Effector CD4-positive, alpha-beta T cell (primary cell): ENCODE measurements at places on chromosomes 2 and 18.
A peak's percentile ranks its signal among the peaks of the same experiment; 100 is the strongest.

- no peak for DNase-seq
These were observed 30.5 kb upstream of the ITGAV start for GRCh38 chr2:186559370-186559769.

GRCh38 chr2:186554850-186555671 lies 34.8 kb upstream of the ITGAV start:
- no peak for DNase-seq

DNA sequence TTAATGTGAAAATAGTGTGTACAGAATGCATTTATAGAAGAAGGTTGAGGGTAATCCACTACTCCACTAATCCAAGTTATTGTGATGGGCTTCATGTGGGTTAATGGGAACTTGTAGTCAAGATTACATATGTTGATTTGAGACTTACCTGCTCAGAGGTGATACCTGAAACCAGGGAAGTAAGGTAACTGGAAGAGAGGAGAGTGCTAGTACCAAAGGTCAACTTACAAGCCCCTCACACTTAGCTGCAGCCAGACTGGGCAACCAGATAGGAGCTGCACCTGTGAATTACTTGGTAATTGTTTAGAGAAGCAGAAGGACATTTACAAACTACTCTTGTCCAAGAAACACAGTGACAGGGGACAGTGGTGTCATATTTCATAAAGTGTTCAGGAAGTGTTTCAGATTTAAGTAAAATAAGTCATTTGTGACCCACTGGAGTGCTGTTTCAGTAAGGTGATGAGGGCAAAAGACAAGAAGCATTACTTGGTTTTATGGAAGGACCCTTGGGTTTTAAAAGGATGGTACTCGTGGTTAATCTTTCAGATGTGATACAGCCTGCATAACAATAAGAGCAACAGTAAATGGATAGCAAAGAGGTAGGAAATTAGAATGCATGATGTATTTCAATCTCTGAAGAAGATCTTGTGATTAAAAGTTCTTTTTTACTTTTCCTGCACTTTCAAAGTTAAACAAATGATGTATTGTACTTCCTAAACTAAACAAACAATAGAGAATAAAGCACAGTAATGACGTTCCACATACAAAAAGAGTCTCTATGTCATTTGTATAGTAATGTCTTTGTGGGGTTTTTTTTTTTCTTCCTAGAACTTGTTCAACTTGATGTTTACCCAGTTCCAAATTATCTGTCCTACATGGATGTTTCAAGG lies 189.3 kb downstream of the PHLPP1 start:
- no peak for DNase-seq

GRCh38 chr2:168849610-168850009 lies 40.6 kb downstream of the SPC25 start:
- no peak for DNase-seq

GRCh38 chr2:158414538-158414937 lies 42.0 kb downstream of the CCDC148 start:
- no peak for DNase-seq

- no peak for DNase-seq
These were observed 188.9 kb downstream of the MYO1B start for GRCh38 chr2:191434072-191434471.

- DNase-seq = no peak
These were observed 2.2 kb downstream of the WNT6 start for GRCh38 chr2:218861645-218862318.

DNA sequence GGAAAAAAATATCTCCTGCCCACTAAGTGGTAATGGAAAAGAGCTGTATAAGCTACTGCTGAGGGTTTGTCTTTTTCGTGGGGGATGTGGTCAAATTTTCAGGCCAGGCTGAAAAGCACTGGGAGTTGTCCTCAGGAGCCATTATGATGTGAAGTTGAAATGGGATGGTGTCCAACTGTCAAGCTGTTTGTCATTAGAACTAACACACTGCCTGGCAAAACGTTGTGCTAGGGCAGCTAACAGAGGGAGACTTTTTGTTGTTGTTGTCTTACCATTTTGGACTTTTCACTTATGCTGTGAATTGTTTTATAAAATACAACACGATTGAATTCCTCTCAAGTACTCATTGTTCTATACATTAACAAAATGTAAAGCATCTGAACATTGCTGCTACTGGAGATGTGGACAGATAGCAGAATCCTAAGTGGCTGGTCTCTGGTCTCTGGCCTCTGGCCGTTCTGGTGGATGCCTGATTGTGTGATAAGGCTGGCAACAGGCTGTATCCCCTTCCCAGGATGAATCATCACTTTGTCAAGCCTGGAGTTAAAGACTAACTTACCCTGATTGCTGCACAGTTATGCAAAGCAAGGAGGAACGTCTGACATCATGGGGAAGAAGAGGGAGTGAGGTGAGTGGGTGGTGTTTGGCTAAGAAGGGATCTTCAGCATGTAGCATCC lies 2.3 kb downstream of the MYO1B start:
- no peak for DNase-seq

GRCh38 chr2:188187726-188188125 lies 103.9 kb upstream of the GULP1 start:
- no peak for DNase-seq

- no peak for DNase-seq
These were observed 226.2 kb upstream of the TNP1 start for GRCh38 chr2:217086038-217086522.

DNA sequence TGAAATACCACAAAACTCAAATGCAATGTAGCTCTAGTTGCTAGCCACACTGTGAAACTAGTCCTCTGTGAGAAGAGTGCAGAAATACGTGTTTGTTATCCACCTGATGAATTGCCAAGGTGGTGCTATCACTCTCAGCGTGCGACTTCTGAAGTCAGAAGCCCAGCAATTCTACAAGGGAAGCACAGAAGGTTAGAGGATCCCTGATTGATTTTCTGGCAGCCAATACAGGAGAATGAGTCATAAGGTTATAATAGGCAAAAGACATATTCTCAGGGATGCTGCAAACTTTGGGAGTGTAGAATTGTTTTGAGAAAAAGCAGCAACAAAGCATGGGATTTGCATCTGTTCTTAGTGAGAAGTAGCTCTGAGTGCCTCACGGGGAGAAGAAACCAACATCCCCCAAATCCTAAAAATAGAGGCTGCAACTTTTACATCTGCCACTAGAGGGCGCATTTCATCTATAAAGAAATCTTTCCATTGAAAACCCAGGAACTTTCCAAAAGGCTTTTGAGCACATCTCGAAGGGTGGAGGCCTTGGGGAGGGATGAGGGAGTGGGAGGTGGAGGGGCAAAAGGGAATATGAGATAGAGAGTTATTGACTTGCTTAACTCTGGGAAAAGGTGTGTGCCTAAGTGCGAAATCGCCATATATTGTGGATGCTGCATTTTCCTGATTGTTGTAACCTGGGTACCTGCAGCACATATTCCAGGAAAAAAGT lies 78.0 kb downstream of the TMEM182 start:
- peak; percentile 7 for DNase-seq

- no peak for DNase-seq
These were observed 8.1 kb downstream of the KYNU start for GRCh38 chr2:142885543-142885942.

GRCh38 chr18:6793455-6793854 lies 63.9 kb downstream of the ARHGAP28 start:
- no peak for DNase-seq

GRCh38 chr18:30694773-30695172 lies 347.8 kb downstream of the DSC3 start:
- no peak for DNase-seq

- no peak for DNase-seq
These were observed 9.0 kb upstream of the SFXN5 start for GRCh38 chr2:73080321-73081131.

DNA sequence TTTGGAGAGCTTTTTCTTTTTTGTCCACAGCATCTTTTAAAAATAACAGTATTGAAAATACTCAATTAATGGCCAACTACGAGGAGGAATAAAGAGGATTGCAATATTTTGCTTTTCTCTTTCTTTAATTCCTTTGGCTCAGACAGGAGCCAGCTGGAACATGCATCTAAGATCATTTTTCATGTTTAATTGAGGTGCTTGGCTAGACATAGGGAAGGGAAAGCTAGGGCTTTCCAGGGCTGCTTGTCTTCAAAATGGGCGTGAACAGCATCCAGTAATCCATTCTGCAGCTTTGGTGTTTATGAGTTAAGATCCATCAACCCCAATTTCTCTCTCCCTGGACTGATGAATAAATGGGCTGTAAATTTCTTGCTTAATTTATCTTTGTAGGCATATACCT lies 323.0 kb downstream of the PTPRM start:
- no peak for DNase-seq

GRCh38 chr2:208040199-208041171 lies 15.2 kb upstream of the PLEKHM3 start:
- DNase-seq = peak; percentile 43

DNA sequence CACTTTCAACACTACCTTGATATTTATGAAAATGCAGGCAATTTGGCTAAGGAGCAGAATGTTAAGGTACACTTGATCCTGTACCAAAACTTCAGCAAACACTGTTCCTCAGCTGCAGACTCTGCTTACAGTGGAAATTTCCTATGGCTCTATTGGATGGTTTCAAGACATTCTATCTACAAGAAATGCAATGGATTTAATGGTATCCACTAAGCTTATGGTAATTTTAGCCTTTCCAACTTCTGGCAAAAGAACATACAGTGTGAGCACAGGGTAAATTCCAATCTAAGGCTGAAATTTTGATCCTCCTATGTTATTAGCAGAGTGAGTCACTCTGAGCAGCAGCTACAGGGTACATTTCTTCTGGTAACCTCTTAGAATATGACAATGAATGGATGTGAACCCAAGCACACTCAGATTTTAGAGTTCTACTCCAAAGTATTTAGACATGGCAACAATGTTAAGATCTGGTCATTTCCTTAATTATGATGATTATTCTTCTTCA lies 361.8 kb upstream of the PIK3C3 start:
- no peak for DNase-seq

DNA sequence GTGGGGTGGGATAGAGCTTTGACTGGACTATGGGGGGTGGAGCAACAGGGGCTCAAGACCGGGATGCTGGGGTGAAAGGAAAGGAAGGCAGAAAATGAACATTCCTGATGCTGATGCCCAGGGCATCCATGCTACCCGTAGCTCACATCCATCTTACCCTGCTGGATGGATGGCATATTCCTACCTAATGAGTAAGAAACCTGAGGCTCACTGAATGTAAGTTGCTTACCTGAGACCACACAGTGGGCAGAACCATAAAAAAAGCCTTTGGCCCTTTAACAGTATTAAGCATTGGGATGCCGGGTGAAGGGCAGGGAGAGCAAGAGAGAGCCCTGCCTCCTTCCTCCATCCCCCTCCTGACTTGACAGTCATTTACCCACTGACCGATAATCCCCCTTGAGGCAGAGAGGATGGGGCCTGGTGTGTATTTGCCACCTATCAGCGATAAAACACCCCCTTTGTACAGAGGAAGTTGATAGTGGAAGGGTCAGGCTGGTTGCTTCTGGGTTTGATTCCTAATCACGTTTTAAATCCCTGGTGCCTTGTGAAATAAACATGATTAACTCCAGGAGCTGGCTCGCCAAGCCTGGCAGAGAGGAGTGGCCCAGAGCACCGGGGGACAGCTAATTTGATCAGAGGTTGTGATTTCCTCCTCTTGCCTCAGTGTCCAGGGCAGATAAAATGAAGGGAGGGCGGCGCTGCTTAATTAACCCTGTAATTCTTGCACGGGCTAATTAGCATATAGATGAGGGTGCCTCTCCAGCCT lies 105.9 kb upstream of the HS6ST1 start:
- no peak for DNase-seq

GRCh38 chr2:70103531-70104061 lies 16.3 kb downstream of the PCBP1 start:
- DNase-seq = no peak

DNA sequence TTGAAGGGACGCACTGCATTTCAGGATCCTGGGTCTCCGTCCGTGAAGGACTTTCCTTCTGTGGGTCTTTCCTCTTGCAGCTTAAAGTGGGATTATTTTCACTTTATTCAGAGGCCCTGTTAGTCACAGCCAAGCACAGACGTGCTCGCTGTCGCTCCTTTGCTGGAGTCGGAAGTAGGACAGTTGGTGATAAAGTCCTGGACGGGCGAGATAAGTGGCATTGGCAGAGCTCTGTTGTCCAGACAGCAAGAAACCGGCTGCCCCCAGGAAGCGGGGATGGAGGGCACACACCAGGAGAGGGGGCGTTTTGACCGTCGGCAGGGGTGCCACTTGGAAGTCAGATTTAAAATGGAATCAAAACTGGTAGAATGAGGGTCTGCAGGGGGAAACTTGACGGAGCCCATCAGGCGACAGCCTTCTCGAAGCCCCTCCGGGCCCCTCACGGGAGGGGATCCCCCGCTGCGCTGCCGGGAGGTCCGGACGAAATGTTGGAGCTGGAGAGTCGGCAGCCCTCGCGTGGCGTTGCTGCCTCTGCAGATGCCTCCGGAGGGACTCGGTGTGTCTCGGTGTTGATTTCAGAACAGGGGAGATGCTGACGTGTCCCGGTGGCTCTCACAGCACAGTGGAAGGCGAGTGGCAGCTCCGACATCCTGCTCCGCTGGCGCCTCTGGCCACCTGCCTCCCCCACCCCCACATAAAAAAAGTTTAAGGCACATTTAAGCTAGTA lies 124.2 kb downstream of the NFATC1 start:
- peak; percentile 42 for DNase-seq

- DNase-seq = no peak
These were observed 14.8 kb downstream of the NPPC start for GRCh38 chr2:231911381-231911780.

DNA sequence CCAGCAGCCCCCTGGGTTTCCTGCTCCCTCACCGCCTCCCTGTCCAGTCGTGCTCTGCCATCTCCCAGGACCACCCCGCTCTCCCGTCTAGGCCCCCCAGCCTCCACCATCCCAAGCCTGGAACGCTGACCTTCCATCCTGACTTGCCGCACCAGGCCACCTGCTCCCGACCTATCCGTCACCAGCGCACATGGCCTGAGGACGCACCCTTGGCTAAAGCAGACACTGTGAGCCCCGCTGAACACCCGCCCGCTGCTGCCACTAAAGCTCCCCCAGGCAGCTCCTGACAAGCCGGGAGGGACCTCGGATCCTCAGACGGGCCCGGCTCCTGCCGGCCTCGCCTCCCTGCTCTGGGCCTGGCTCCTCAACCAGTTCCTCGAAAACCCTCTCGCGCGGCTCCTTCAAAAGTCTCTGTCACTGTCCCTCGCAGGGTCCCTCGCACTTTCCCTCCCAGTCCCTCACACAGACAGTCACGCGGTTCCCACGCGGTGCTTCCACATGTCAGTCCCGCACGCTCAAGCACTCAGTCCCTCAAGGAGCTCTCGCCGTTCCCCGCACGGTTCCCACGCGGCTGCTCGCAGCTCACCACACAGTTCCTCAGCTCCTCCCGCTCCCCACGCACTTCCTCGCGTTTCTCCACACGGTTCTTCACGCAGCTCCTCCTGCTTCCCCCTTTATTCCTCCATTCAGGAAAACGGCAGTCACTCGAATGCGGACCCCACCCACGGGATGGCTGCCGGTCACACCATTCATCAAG lies 42.4 kb downstream of the KIF1A start:
- no peak for DNase-seq

DNA sequence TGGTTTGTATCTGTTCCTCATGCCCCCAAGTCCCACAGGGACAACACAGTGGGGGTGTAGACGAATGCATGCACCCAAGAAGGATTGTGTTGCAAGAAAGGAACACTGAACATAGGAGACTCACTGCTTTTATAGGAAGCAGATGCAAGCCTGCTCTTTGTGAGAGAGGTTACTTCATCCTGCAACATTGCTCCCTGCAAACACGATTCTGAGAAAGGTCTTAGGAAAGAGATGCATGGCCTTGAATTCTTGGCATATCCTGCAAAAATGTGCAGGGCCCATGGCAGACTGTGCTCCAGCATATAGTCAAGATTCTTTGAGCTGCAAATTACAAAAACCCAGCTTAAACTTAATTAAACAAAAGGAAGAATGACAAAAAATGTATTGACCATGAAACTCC lies 312.2 kb upstream of the MGAT5 start:
- DNase-seq = no peak
